ENCODE measurements at places on chromosomes 2 and 18.

DNA sequence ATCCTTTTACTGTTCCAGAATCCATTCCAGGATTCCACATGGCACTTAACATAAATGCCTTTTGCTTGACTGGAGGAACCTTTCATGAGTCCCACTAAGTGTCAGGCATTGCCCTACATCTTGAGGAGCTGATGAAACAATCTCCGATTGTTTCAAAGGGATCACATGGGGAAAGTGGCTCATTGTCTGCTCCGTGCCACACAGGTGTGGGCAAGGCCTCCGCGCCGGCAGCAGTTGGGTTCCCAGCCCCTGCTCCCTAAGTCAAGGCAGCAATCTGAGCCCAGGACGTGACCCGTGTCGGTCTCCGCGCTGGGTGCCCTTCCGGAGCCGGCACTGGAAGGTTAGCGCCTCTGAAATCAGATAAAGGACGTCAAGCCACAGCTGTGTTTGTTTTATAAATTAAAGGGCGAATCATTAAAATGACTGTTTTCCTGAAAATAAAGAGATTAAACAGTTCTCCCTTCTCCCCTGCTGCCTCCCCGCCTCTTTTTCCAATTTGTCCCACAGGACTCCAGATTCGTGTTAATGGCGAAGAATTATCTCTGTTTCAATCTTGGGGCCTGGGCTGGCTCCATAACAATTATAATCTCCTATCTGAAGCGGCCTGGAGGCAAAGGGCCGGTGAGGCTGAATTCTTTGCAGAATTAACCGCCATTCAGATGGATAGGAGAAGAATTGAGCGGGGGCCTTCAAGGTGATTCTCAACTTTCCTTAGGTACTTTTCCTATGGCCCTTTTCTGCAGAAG, 84.3 kb upstream of the FZD7 start:
- no peak for DNase-seq

DNA sequence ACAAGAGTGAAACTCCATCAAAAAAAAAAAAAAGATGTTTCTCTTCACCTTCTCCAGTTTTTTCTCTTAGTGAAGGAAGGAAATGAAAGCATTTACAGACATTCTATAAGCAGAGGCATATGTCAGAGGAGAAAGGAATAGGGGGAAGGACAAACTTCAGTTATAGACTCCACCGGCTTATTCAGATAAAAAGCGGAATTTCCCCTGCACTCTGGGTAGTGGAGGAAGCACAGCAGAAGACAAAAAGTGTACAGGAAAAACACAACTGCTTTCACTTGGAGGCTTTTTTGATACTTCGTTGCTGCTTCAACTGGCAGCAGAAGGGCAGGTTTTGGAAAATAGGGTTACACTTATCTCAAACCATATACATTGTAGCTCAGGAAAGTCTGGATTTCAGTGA, 3.2 kb upstream of the MGAT4A start:
- no peak for DNase-seq

DNA sequence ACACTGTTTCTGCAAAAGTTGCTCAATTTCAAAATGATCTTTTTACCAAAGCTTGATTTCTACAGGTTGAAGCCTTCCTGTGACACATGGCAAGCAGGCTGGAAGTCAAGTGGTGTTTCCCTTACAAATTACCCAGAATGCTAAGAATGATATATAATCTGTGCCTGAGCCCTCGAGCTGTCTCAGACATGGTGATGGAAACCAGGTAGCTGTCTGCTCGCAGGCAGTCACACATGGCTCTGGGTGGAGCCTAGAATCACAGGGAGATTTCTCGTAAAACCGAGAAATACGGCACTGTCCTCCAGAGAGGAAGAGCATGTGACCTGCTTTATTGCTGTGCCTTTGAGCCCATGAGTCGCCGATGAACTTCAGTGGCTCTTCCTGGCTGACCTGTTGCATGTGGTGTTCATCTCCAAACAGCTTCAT, 392.9 kb downstream of the ZNF521 start:
- no peak for DNase-seq

GRCh38 chr18:74831571-74832250, 234.0 kb downstream of the ZNF407 start:
- no peak for DNase-seq

Data from NCI-H2029 treated with DMSO at 0.1 percent for 48 hours (cell line).